Cerebellar nuclear complex (tissue), 1 donor: ENCODE measurements at places on chromosomes 7 and 10.

DNA sequence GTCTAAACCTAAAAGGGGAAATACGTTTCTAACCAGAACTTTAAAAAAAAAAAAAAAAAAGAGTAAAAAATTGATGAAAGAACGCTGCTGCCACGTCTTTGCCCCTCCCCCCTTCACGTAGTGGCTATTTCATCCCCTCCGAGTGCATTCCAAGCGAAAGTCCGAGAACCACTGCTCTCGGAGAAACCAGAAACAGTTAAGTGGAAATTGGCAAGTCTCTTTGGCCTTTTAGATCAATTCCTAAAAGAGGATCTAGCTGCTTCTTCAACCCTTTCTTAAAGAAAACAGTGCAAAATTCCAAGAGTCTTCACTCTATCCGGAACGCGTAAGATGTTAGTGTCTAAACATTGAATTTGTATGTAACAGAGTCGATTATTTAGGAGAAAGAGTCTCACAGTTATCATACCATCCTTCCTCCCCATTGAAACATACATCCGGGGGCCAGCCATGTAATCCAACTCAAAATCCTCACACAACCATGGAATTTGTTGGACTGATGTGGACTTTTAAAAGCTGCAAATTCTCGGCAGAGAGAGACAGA is 1.1 kb downstream of the P4HA1 start:
- DNase-seq: peak; percentile 27

DNA sequence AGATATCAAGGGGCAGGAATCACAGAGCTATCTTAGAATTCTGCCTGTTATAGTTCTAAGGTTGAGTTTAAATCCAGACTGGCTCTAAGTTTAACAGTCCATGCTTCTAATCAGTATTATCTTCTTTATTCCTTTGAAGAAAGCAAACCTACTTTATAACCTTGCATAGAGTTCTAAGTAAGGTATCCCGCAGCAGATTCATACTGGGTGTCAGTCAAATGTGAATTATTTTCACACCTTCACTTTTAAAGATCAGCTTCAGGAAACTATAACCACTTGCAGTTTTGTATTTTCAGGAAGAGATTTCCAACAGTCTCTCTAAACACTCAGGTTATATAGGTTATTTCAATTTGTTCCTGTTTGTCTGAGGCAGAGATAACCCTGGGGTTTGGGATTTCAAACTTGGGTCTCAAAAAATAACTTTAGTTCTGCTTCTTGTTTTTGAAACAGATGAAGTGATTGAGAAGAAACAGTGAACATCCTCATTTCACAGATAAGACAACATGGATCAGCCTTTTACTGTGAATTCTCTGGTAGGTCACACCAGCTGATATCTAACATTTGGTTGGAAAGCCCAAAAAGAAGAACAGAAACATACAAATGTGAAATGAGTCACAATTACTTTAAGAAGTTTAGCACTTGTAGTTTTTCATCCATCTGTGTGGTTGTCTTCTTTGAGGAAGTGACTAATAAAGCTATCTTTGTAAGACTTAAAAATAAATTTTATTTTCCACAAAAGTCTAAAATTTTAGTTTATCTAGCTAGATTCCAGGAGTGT is 21.4 kb downstream of the STAMBPL1 start:
- no peak for DNase-seq

- DNase-seq: no peak
These were observed 374.0 kb downstream of the CALN1 start for GRCh38 chr7:72038022-72038732.

GRCh38 chr7:85065306-85065705 is 121.5 kb downstream of the SEMA3D start:
- no peak for DNase-seq

GRCh38 chr7:18064242-18064838 is 36.7 kb upstream of the PRPS1L1 start:
- DNase-seq: no peak

GRCh38 chr10:130623680-130624267 is 487.6 kb downstream of the GLRX3 start:
- no peak for DNase-seq

DNA sequence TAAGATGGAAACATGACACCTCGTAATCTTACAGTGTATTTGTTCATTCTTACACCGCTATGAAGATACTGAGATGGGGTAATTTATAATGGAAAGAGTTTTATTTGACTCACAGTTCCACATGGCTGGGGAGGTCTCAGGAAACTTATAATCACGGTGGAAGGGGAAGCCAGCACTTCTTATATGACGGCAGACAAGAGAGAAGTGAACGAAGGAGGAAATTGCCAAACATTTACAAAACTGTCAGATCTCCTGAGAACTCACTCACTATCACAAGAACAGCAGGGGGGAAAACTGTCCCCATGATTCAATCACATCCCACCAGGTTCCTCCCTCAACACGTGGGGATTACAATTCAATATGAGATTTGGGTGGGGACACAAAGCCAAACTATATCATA is 282.3 kb downstream of the HGF start:
- no peak for DNase-seq

DNA sequence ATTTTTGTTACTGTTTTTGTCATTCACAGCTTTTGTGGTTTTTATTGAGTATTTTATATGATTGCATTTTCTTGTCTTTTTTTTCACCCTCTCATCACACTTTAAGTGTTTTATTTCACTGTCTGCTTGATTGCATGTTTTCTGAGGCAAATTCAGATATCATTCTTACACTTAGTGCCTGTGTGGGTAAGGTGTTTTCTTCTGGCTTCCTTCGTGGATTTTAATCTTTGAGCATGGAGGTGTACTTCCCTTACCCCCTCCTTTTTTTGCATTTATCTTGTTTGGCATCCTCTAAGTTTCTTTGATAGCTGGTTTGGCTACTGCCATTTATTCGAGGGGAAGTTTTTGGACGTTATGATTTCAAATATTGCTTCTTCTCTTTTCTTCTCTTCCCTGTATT is 127.9 kb downstream of the MLLT10 start:
- no peak for DNase-seq

- DNase-seq: no peak
These were observed 265.1 kb downstream of the CCSER2 start for GRCh38 chr10:84593506-84593905.

- no peak for DNase-seq
These were observed 581 bp downstream of the PTPRZ1 start for GRCh38 chr7:121873289-121874194.

- DNase-seq: no peak
These were observed 30.6 kb upstream of the CNPY1 start for GRCh38 chr7:155576900-155577508.

DNA sequence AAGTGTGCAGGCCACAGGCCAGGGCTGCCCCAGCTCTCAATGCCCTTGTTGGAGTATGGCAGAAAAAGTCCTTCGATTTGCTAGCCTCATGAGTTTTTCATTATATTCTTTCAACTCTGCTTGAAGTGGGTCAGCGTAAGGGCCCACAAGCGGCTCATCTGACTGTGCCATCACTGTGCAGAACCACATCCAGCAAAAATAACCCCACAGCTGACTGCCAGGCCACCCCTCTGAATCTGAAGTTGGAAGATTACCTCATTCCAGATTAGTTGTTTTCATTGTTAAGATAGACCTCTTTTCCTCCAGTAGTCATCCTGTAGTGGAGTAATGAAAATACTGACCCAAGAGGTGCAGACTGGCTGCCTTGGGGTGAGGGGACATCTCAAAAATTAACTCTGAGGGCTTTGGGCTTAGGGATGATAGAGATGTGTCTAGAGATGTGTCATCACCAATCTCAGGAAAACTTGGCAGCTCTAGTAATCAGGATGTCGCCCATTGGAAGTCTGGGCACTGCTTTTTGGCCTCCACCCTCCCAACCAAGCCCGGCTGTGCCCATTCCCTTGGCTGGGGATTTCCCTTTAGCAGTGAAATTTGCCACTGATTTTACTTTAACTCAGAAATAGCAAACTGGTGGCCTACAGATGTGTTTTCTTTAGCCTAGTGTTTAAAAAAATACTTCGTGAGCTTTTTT is 164.3 kb downstream of the LCOR start:
- no peak for DNase-seq

GRCh38 chr10:72687035-72687434 is 4.9 kb upstream of the MCU start:
- DNase-seq: no peak

DNA sequence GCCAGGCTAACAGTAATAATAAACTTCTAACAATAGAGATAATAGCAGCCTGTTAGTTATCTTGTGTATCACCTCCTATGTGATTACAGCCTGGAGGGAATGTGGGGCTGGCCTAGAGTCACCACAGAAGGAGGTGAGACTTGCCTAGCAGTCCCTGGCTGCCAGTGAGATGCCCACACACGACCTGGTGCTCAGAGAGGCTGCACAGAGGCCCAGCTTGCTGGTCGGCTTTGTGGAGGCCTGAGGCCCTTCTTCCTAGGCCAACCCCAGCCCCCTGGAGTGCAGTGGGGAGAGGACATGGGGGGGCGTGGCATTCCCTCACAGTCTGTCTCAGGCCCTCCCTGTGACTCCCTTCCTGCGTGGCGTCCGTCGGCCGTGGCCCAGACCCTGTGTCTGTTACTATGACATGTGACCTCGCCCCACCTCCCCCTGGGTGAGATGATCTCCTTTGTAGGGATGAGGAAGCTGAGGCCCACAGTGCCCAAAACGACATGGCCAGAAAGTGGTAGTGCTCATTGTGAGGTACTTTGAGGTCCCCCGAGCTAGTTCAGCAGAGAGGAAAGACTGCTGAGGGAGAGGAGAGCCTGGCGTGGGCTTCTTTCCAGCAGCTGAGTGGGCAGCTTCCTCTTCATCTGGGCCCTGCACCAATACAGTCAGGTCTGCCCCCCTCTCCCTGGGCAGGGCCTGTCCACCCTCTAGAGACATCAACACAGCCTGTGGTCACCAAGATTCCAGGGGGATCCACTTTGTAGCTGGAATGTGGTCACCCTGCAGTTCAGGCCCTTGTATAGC is 29.7 kb downstream of the UNC5B start:
- DNase-seq: no peak

DNA sequence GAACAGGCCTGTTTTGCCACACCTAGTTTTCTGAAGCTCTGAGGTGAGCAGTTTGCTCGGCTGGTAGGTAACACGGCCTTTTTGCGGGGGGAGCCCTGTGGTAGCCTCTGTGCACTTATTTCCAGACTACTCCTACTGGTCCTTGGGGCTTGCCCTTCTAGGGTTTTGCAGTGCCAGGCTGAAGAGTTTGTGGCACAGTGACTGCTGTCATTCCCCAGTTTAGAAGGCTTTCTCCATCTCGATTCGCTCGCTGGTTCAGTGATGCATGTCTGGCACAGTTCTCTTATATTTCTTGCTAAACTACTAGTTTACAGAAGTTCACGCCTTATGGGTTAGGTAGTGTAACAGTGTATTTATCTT is 711 bp downstream of the KIF20B start:
- DNase-seq: no peak
